Kidney (tissue), 22 donors: ENCODE measurements at places on chromosomes 5 and 9. TPM values are rescaled to one million over a fixed set of nuclear protein-coding genes. Genes with fewer than 3 reads are reported as not detected.

The LCN2 gene
- 198 TPM for total RNA-seq

GRCh38 chr5:118637947-118638670, 350.2 kb downstream of the DTWD2 start:
- H3K27ac ChIP-seq, result no peak overlapping the region
- no peaks in the 10 kb centered on the region for H3K36me3 ChIP-seq
- no peaks in the 10 kb centered on the region for H3K27me3 ChIP-seq
- DNase-seq, result no peak
- no peaks in the 10 kb centered on the region for H3K4me1 ChIP-seq

GRCh38 chr9:133151041-133151440, 12.7 kb downstream of the GBGT1 start:
- no peak overlapping the region for H3K27ac ChIP-seq
- no peaks in the 10 kb centered on the region for H3K27me3 ChIP-seq
- no peaks in the 10 kb centered on the region for H3K36me3 ChIP-seq
- H3K4me3 ChIP-seq, result no peak overlapping the region
- H3K4me1 ChIP-seq, result no peaks in the 10 kb centered on the region

- H3K27me3 ChIP-seq, result no peaks in the 10 kb centered on the region
- H3K27ac ChIP-seq, result no peak overlapping the region
- no peaks in the 10 kb centered on the region for H3K4me1 ChIP-seq
- no peak for DNase-seq
- no peaks in the 10 kb centered on the region for H3K36me3 ChIP-seq
Measured at GRCh38 chr9:98391406-98391805, 136.0 kb upstream of the TBC1D2 start.

DNA sequence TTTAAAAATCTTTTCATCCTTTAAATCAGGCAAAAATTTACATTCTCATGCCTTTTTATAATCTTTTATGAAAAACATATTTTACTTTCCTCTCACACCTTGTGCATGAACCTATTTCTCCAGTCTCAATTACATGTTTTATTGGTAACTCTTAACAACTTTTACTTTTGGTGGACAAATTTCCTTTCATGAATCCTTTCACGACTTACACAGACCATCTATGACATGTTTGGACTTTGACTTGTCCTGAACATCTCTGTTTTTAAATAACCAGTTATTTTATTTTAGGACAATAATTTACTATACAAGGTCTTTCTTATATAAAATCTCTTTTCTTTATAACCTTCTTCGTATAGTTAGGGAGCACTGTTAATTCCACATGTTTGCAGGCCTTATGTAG, 26.5 kb upstream of the MTMR12 start:
- H3K27ac ChIP-seq, result no peak overlapping the region
- no peaks in the 10 kb centered on the region for H3K27me3 ChIP-seq
- no peak for DNase-seq
- H3K36me3 ChIP-seq, result no peaks in the 10 kb centered on the region
- no peaks in the 10 kb centered on the region for H3K4me1 ChIP-seq

DNA sequence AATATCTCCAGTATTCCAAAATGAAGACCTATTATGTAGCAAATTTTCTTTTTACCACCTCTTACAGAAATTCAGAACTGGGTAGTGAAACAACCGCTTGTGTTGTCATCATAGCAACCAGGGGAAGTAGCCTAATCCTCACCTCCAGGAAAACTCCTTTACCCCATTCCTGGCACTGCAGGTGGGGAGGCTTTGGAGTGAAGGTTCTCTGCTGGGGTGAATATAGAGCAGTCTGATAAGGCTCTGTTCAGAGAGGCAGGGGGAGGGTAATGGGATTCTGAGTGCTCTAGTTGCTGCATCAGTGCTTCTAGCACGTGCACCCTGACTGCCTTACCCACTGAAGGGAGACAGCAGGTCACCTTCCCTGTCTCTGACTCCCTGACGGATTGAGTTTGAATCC, 116.2 kb downstream of the MAN2A1 start:
- peaks cover 5% of the 10 kb centered on the region for H3K4me1 ChIP-seq
- peak overlapping the region; percentile 56 for H3K27ac ChIP-seq
- DNase-seq, result peak; percentile 74
- H3K4me3 ChIP-seq, result no peak overlapping the region
- H3K27me3 ChIP-seq, result no peaks in the 10 kb centered on the region
- H3K36me3 ChIP-seq, result no peaks in the 10 kb centered on the region

DNA sequence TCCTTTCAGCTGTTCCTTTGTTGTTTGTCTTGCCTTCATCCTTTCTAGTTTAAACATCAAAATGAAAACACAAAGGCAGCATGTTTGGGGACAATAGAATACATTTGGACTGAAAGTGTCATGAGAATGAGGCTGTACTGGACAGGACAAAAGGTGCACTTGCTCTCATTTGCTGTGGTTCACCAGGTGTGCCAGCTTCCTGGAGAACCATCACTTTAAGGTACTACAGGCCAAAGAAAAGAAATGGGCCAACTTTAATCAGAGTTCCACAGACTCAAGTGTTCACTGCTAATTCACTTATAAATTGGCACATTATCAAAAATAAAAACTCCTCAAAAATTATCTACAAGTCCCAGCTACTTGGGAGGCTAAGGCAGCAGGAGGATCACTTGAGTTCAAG, 53.8 kb downstream of the ABHD17B start:
- no peak for DNase-seq
- H3K4me1 ChIP-seq, result no peaks in the 10 kb centered on the region
- no peaks in the 10 kb centered on the region for H3K27me3 ChIP-seq
- H3K27ac ChIP-seq, result no peak overlapping the region
- no peak overlapping the region for H3K4me3 ChIP-seq

DNA sequence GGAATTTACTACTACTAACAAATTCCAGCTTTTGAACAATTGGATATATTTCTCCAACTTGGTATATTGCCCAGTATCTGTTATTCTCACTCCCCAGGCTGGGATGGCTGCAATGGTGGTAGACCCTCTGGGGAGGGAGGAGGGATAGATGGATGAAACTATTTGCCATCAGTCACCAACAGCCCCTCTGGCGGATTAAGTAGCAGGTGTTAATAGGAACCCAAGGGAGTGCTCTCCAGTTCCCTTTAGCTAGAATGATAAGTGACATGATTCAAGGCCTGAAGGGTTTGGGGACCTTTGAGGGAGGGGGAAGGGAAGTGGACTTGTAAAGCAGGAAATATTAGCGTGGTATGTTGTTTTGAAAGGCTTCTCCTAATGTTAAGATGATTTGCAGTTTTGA, 824.0 kb upstream of the ARRDC3 start:
- no peaks in the 10 kb centered on the region for H3K27me3 ChIP-seq
- no peaks in the 10 kb centered on the region for H3K4me1 ChIP-seq
- H3K36me3 ChIP-seq, result no peaks in the 10 kb centered on the region
- no peak overlapping the region for H3K4me3 ChIP-seq
- H3K27ac ChIP-seq, result no peak overlapping the region

DNA sequence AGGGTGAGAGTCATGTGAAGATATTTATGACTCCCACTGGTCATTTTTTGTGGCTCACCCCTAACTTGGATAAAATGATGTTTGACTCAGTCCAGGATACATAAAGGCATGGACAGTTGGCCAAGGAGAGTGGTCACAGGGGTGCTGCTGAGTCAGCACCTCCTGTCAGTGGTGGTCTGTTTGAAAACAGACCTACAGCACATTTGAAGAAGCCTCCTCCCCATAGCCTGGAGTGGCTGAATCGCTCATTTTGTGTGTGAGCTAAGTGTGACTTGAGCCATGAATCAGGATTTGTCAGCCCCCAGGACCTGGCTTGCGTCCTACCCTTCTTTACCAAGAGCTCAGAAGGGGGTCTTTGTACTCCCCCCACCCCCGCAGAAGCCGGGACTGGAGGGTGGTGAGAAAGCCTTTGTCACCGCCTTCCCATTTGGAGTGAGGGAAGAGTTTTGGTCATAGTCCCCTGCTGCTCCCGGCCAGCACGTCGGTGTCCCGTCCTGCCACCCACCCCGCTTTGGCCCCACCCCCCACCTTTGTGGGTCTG, 35.6 kb downstream of the TRIO start:
- no peak overlapping the region for H3K4me3 ChIP-seq
- no peak for DNase-seq
- H3K27ac ChIP-seq, result no peak overlapping the region
- no peaks in the 10 kb centered on the region for H3K36me3 ChIP-seq

DNA sequence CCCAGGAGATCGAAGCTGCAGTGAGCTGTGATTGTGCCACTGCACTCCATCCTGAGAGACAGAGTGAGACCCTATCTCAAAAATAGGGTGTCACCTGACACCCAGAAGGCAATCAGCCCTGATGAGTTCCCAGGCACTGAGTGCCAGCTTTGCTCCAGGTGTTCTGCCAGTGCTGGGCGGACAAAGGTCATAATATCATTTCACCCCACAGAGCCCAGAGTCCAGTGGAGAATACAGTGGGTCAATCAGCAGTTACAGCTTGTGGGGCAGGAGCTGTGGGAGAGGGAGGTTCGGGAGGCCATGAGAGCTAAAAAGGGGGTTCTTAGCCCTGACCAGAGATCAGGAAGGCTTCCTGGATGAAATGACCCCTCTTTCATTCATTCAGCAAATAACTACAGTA, 24.4 kb upstream of the SH3RF2 start:
- DNase-seq, result no peak
- H3K4me1 ChIP-seq, result no peaks in the 10 kb centered on the region
- H3K36me3 ChIP-seq, result no peaks in the 10 kb centered on the region
- H3K4me3 ChIP-seq, result no peak overlapping the region
